Transverse colon (tissue), 4 donors: ENCODE measurements at places on chromosomes 2 and 18.

DNA sequence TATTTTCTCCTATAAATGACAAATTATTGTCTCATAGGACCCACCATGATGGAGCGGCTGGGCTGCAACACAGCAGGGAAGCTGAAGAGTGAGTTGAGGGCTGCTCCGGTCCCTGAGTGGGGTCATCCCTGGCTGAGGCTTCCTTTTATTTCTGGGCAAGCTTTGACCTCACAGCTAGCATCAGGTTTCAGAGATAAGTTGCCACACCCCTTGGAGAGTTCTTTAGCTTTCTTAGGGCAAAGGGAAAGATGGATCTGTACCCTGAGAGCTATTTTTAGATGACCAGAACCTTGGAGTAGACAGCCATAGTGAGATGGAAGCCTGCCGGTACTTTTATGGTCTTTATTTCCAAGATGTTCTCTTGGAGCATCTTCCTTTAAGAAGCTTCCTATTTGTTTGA is 11.5 kb downstream of the MYL1 start:
- no peak for DNase-seq

DNA sequence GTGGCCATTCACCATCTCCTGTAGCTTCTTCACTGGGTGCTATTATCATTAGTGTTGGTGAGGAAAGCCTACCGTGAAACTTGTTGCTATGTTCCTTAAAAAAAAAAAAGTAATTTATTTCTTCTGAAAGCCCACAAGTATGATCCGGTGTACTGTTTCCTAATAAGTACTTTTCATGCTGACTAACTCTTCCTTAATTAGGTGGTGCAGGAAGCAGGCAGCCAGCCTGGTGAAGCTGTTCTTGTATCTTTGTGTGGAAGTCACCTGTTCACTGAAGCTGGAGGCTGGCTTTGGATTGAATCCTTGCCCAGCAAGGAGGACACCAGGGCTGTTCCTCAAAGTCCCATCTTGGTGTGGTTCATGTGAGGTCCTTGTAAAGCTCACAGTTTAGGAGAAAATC is 321.7 kb upstream of the THSD7B start:
- no peak for DNase-seq

GRCh38 chr18:23793985-23794867 is 105.0 kb downstream of the LAMA3 start:
- DNase-seq = no peak

GRCh38 chr2:53896864-53897263 is 37.1 kb upstream of the GPR75 start:
- DNase-seq = no peak

DNA sequence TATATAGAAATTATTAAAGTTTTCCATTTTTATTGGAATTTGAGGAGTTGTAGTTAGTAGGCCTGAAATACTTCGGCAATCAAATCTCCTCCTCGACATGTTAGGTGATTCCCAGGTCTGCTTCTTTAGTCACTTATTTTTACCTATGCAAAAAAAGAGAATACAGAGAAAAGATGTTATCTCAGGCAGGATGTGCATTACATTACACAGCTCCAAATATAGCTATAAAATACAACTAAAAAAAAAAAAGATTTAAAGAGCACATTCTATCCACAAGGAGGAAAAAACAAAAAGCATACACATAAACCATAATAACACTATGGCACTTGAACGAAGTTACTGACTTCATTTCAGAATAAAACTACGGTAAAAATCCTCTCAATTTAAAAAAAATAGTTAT is 8.1 kb downstream of the STK17B start:
- DNase-seq = no peak

- DNase-seq = no peak
Observed at GRCh38 chr18:13549880-13550232, 176.5 kb downstream of the FAM210A start.

- DNase-seq = no peak
Observed at GRCh38 chr2:232338759-232339106, 39.8 kb upstream of the ALPP start.

GRCh38 chr2:150520887-150521664 is 33.6 kb upstream of the RND3 start:
- DNase-seq = no peak

- DNase-seq = peak; percentile 28
Observed at GRCh38 chr2:46657042-46657504, 177.7 kb downstream of the TMEM247 start.

- DNase-seq = no peak
Observed at GRCh38 chr2:37652199-37652640, 19.2 kb downstream of the CDC42EP3 start.

DNA sequence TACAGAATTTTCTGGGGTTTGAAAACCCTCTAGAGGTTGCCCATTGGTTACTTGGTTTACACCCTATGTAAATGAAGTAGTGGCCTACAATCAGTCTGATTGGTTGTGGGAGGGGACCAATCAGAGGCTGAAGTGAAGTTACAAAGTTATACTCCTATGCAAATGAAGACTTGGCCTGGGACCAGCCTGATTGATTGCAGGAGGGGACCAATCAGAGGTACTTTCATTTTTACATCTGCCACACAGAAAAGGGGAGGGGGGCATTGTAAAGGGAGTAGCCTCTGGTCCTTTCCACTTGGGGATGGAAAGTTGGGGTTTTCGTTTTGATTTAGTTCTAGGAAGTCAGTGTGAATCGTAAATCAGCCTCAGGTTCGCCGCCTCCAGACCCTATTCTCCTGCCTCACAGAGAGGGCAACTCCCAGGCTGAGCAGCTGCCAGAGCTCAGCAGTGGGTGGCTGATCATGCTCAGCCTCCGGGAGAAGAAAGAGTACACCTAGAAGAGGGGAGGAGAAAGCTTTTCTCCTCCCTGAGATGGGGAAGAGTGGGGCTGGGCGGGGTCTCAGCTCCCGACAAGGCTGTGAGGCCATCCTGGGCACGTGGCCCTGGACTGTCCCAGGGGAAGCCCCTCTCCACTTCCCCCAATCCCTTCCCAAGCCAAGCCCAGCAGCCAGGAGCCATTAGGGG is 372.5 kb downstream of the GALR1 start:
- no peak for DNase-seq

DNA sequence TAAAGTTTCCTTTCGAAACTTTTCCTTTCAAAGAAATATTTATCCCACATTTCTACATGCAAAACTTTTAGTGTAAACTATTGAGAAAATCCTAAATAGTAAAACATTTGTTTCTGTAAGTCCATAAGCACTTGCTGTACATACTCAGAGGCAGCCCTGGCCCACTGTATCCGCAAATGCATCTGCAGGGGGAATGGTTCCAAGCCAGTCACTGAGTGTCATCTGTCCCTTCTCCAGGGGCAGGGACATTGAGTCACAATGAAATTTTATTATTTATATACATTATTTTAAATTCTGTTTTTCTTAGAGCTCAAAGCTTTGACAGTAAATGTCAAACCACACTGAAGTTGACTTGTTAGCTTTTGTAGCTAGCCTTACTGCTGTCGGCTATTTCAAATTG is 367.2 kb downstream of the MTX2 start:
- DNase-seq = no peak
